ENCODE measurements at places on chromosomes 3 and 15.

DNA sequence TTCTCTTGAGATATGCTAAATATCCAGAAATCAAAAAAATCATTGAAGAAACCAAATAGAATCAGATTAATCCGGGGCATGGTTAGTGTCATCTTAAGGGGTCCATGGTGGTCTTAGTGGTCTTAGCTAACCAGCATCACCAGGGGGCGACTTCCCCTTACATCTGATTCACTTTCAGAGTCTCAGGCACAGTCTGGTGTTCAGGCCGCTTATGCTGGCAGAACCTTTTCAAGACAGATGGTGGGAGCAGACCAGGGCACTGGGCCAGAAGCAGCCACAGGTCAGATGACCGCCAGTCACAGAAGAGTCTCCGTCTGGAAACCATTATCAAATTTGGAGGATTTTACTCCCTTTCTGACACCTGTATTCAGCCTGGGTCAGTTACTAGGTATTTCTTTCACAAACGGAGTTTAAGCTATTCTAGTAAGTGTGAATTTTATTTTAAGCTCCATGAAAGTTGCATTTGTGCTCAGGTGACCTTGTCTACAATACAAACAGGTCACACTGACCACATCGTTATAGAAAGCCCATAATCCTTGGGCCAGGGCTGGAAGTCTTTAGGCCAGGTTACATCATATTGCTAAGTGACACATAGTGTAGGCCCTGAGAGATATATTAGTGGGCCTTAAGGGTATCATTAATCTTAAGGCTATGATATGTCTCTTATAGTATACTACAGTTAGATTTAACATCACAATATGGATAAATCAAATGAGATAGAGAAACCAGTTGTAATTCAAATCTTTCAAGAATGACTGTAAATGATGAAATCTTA lies 365.5 kb downstream of the GBE1 start:
- DNase-seq = no peak

GRCh38 chr15:60002528-60003218 lies 1.4 kb upstream of the FOXB1 start:
- no peak for DNase-seq

DNA sequence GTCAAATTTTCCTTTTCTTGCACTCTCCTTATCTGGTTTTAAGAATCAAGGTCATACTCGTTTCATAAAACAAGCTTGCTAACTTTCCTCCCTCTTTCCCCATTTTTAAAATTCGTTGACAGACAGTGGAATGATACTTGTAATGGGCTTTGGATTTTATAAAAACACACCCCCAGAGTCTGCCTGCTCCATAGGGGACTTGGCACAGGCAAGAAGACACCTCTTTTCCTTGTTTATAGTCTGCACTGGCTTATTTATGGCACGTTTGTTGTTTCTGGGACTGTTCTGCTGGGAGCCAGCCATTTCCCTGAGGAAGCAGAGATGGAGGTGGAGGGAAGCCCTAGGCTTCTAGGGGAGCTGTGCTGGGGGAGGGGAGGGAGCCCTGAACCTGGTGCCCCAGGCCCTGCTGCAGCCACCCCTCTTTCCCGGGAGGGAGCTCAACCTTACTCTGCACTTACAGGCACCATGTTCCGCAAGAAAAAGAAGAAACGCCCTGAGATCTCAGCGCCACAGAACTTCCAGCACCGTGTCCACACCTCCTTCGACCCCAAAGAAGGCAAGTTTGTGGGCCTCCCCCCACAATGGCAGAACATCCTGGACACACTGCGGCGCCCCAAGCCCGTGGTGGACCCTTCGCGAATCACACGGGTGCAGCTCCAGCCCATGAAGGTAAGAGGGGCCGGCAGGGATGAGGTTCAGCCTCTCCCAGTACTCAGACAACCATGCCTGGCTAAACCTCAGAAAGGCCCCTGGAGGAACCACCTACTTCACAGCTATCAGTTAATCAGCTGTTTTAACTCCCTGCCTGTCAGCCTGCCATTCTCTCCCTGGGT lies 18.3 kb downstream of the ANKRD63 start:
- no peak for DNase-seq

GRCh38 chr3:192133271-192133670 lies 594.1 kb downstream of the FGF12 start:
- no peak for DNase-seq

DNA sequence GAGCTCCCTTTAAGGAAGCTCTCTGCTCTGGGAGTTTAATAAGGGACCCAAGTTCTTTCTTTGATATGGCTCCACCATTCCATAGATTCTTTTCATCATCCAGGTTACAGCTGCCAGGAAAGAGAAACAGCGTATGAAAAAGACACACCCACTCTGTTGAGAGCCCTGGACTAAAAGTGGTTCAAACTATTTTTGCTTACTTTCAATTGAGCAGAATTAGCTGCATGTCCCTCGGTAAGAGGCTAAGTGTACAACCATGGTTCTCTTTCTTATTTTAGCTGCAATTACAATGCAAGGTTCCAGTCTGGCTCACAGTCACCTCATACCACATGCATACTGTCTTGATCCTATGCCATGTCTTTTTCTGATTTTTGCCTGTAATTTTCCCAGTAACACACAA lies 1288.3 kb downstream of the NSUN3 start:
- no peak for DNase-seq

DNA sequence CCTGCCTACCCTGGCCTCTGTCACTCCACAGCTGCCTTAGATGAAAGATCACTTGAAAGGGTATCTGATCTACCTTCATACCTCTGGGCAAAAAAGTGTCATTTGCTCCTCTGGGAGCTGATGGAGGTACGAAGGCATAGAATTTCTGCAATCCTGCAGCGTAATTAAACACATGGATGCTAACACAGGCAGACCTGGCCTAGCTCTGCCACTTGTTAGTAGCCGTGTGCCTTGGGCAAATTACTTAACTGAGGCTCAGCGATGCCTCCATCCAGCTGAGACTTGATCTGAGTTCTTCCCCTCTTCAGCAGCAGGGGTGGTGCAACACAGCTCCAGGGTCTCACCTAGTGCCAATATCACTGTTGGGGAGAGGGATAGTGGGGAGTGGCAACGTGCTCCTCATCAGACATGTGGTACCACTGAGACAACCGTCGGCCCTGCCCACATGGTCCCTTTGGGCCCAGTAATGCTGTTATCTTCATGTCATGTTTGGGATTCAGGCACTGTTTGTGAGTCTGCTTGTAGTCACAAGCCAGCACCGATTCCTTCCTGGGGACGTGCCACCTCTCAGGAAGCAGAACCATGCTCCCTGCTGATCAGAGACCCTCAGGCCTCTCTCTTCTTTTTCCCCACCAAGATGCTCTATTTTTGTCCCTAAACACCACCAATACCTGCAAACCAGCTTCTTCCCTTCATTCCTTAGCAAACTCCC lies 34.1 kb upstream of the PIAS1 start:
- DNase-seq = no peak

DNA sequence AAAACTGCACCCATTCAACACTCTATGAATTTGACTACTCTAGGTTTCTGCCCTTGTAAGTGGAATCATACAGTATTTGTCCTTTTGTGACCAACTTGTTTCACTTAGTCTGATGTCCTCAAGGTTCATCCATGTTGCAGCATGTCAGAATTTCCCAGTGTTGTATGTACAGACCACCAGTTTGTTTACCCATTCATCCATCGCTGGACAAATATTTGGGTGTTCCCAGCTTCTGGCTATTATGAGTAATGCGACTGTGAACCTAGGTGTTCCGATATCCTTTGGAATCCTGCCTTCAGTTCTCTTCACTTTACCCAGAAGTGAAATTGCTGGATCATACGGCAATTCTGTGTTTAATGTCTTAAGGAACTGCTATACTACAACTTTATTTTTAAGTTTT lies 12.6 kb downstream of the RPL32 start:
- no peak for DNase-seq

DNA sequence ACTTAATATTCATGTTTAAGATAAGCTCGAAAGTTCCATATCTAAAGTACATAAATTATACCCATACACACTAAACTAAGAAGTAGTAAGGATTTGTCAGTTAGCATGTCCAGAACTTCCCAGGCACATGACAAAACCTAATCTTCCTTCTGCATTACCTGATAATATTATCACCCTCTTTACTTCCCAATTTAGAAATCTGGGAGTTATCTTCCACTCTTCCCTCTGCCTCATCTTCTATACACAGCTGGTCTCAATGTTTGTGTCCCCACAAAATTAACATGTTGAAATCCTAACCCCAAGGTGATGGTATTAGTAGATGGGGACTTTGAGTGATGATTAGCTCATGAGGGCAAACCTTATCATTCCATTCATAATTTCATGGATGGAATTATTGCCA lies 15.3 kb downstream of the GABPB1 start:
- no peak for DNase-seq

GRCh38 chr3:143822374-143822773 lies 25.9 kb downstream of the SLC9A9 start:
- DNase-seq = no peak

DNA sequence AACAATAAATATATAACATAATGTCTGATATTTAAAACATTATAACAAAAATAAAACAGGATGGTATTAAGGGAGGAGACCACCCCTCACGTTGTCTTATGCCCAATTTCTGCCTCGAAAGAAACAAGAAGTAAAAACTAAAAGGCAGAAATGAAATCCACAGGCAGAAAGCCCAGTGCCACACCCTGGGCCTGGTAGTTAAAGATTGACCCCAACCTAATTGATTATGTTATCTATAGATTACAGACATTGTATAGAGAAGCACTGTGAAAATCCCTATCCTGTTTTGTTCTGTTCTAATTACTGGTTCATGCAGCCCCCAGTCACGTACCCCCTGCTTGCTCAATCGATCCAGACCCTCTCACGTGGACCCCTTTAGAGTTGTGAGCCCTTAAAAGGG lies 22.3 kb upstream of the ACP3 start:
- no peak for DNase-seq

GRCh38 chr15:69367236-69367635 lies 46.9 kb upstream of the KIF23 start:
- no peak for DNase-seq

- no peak for DNase-seq
Observed at GRCh38 chr3:181455276-181455675, 256.4 kb upstream of the SOX2 start.

DNA sequence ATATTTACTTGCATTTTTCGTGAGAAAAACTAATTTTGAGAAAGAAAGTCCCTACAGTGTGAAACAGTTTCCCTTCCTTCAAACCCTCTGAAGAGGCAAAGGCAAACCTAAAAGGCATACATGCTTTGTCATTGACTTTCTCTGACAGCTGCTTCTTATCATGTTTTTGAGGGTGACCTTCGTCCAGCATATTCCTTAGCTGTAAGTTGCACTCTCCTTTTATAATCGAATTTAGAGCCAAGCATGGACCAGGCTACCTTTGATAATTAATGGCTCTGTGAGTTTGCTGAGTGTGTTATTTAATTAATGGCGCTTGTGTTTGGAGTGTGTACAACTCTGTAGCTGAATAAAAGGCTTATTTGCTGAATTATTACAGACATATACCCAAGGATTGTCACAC lies 684.2 kb upstream of the CFAP20DC start:
- DNase-seq = no peak

- no peak for DNase-seq
Observed at GRCh38 chr15:25679492-25679891, 183.6 kb downstream of the ATP10A start.

- DNase-seq = no peak
Observed at GRCh38 chr3:187104933-187105332, 34.4 kb downstream of the RPL39L start.

DNA sequence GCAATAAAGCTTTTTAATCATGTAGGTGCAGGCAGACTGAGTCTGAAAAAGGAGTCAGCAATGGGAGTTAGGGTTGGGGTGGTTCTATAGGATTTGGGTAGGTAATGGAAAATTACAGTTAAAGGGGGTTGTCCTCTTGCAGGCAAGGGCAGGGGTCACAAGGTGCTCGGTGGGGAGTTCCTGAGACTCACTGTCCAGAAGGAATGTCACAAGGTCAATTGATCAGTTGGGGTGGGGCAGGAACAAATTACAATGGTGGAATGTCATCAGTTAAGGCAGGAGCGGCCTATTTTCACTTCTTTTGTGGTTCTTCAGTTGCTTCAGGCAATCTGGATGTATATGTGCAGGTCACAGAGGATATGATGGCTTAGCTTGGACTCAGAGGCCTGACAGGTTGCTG lies 13.9 kb downstream of the CCR5AS start:
- no peak for DNase-seq
